ENCODE measurements at places on chromosomes 7 and 10. TPM values are rescaled to one million over a fixed set of nuclear protein-coding genes. Genes with fewer than 3 reads are reported as not detected.

GRCh38 chr10:26566525-26567350 lies 128.6 kb downstream of the APBB1IP start:
- ATAC-seq = no peak
- H3K4me3 ChIP-seq = no peak overlapping the region
- H3K36me3 ChIP-seq = peaks cover 96% of the 10 kb centered on the region
- H3K4me1 ChIP-seq = no peaks in the 10 kb centered on the region

DNA sequence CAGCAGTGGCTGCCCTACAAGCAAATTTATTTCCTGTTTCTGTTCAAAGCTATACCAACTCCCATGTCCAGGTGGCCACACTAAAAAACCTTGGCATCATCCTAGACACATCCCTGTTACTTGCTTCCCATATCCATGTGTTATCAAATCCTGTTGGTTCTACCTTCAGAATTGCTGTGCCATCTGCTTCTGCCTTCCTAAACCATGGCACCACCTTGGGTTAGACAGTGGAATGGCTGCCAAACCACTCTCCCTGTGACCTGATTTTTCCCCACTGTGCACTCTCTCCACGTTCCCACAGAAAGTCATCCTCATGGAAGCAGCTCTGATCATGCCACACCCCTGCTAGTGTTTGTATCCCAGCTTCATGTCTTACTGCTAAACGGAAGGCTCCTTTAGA lies 697.6 kb upstream of the GALNT17 start:
- H3K4me1 ChIP-seq = no peaks in the 10 kb centered on the region
- no peak overlapping the region for H3K4me3 ChIP-seq
- no peak for ATAC-seq
- H3K27me3 ChIP-seq = no peaks in the 10 kb centered on the region
- no peak overlapping the region for H3K27ac ChIP-seq

DNA sequence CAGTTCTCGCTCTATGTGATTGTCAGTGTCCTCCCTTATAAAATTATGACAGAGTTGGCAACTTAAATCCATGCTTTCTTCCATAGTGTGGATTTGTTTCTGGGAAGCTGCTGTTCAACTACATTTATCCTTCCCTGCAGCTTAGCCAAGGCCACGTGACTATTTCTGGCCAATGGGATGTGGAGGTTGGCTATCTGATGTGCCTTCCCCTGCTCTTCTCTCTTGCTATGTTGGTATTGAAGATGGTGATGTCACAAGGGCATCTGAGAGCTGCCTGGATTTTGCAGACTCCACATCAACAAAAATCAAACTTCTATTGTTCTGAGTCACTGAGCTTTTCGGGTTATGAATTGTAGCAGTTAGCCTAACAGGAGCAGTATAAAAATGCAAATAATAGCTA lies 164.9 kb upstream of the RHOBTB1 start:
- no peaks in the 10 kb centered on the region for H3K36me3 ChIP-seq
- no peak overlapping the region for H3K4me3 ChIP-seq
- no peak overlapping the region for H3K27ac ChIP-seq
- no peaks in the 10 kb centered on the region for H3K4me1 ChIP-seq

DNA sequence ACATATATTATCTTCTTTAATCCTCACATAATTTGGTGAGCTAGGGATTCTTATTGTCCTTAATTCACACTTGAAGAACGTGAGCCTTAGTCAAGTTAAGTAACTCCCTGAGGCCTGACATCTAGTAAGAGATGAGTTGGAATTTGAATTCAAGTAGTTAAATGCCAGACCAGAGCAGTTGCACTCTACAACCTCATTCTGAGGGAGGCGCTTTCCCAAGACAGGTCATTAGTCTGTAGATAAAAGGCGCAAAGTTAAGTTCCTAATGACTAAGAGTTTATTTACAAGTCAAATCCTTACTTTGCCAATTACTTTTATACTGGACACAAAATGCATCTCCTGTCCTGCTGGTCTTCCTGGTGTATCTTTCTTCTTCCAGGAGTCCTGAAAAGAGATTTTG lies 3.6 kb upstream of the EXOC6 start:
- peaks cover 25% of the 10 kb centered on the region for H3K4me1 ChIP-seq
- H3K27ac ChIP-seq = no peak overlapping the region
- H3K4me3 ChIP-seq = no peak overlapping the region
- no peak for ATAC-seq
- H3K27me3 ChIP-seq = no peaks in the 10 kb centered on the region

GRCh38 chr10:62772186-62772974 lies 32.1 kb upstream of the ADO start:
- ATAC-seq = no peak
- H3K27me3 ChIP-seq = peaks cover 4% of the 10 kb centered on the region
- no peak overlapping the region for H3K27ac ChIP-seq

DNA sequence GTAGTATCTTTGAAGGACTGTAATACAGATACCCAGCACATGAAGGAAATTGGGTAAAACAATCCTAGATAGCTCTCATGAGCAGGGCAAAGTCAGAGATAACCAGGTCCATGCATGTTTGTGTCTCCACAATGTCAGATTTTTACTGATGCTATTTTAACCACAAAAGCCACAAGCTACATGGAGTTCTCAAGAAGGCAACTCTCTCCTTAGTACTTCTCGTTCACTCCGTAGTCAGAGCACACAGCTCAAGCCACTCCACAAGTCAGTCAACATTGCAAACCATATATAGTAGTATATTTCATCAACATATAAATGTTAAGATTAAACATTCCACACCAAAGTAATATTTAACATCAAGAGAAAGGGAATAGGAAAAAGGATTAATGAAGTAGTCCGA lies 98.0 kb upstream of the PIK3CG start:
- ATAC-seq = peak; percentile 67
- peak overlapping the region; percentile 65 for H3K27ac ChIP-seq
- no peaks in the 10 kb centered on the region for H3K36me3 ChIP-seq
- no peaks in the 10 kb centered on the region for H3K27me3 ChIP-seq
- H3K4me3 ChIP-seq = peak overlapping the region; percentile 75

GRCh38 chr7:142668495-142668894 lies 80.8 kb upstream of the PRSS1 start:
- no peaks in the 10 kb centered on the region for H3K27me3 ChIP-seq
- ATAC-seq = no peak
- no peaks in the 10 kb centered on the region for H3K36me3 ChIP-seq
- H3K4me1 ChIP-seq = peaks cover 19% of the 10 kb centered on the region
- no peak overlapping the region for H3K4me3 ChIP-seq

DNA sequence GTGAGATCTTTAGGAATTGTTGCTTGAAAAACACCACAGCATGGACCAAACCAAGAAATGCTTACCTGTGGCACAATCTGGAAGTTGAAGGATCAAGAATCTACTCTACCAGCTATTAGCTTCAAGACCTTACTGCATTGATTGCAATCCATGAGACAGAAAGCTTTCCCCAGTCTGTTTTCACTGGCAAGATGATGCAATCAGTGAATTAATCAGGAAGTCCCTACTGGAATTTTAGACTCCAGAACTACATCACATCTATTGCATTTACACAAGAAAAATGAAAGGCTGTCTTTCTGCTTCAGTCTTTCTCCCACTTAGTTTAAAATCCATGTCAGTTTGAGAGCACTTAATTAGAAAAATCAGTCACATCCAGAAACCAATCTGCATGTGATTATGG lies 191.7 kb downstream of the TFEC start:
- H3K4me3 ChIP-seq = no peak overlapping the region
- H3K27ac ChIP-seq = no peak overlapping the region
- no peaks in the 10 kb centered on the region for H3K4me1 ChIP-seq
- H3K27me3 ChIP-seq = peaks cover 12% of the 10 kb centered on the region

- H3K4me1 ChIP-seq = no peaks in the 10 kb centered on the region
- H3K36me3 ChIP-seq = no peaks in the 10 kb centered on the region
- H3K4me3 ChIP-seq = no peak overlapping the region
- no peak overlapping the region for H3K27ac ChIP-seq
These were observed 265.9 kb downstream of the GLRX3 start for GRCh38 chr10:130401860-130402765.

GRCh38 chr7:49001610-49002033 lies 77.3 kb downstream of the CDC14C start:
- H3K27me3 ChIP-seq = no peaks in the 10 kb centered on the region
- ATAC-seq = no peak
- no peak overlapping the region for H3K4me3 ChIP-seq
- no peaks in the 10 kb centered on the region for H3K36me3 ChIP-seq
- no peaks in the 10 kb centered on the region for H3K4me1 ChIP-seq
- no peak overlapping the region for H3K27ac ChIP-seq

- no peak overlapping the region for H3K27ac ChIP-seq
- ATAC-seq = no peak
- no peaks in the 10 kb centered on the region for H3K27me3 ChIP-seq
- no peaks in the 10 kb centered on the region for H3K4me1 ChIP-seq
- H3K36me3 ChIP-seq = no peaks in the 10 kb centered on the region
These were observed 39.7 kb upstream of the FEZF1 start for GRCh38 chr7:122344303-122344620.

DNA sequence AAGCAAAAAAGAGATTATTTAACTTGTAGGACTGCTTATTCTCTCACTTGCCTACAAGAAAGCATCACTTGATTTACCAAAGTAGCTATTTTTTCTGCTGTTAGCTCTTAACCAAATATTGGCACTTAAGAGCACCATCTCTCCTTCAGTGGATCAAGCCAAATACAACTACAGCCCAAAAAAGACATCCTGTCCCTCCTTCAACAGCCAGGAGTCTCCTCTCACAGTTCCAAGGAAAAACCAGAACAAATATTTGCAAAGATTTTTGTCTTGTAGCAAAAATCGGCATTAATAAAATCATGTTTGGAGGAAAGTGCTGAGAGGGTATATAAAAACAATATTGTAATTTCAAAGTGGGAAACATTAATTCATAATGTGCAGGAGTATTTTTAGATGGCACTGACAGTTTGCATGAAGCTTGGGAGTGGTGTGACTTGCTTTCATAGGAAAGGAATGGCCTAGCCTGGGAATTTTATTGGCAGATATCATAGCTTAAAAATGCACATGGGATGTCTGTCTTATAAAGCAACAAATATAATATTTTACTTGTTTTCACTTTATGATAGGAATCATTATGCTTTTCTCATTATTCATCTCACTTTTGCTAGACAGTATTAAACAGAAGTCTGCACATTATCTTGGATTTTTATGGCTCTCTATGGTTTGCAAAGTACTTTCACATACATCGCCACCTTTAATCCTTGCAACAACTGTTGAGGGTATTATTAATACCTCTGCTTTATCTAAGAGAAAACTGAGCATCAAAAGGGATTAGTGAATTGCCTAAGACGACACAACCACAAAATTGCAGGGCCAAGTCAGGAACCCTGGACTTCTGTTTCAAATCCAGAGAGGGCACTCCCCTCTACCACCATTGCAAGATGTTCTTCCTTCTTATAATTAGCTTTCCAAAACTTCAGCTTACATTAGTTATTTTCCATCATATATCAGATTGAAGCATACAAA lies 103.5 kb downstream of the AGMO start:
- no peak overlapping the region for H3K4me3 ChIP-seq
- no peaks in the 10 kb centered on the region for H3K27me3 ChIP-seq
- no peaks in the 10 kb centered on the region for H3K36me3 ChIP-seq
- H3K4me1 ChIP-seq = no peaks in the 10 kb centered on the region
- no peak overlapping the region for H3K27ac ChIP-seq
- ATAC-seq = no peak

- no peak for ATAC-seq
- H3K4me1 ChIP-seq = no peaks in the 10 kb centered on the region
- H3K27me3 ChIP-seq = peaks cover 13% of the 10 kb centered on the region
- H3K4me3 ChIP-seq = no peak overlapping the region
These were observed 73.1 kb upstream of the HPS1 start for GRCh38 chr10:98519841-98520240.

SPAG6 gene
- total RNA-seq = not detected

HERPUD2 gene
- total RNA-seq = 27.4 TPM

SPACDR gene
- total RNA-seq = 17.3 TPM
